Hematopoietic multipotent progenitor cell treated with erythropoietin and hydrocortisone succinate and interleukin-3 and kit ligand, for 4 days (in vitro differentiated cells): ENCODE measurements at places on chromosomes 4 and X.

DNA sequence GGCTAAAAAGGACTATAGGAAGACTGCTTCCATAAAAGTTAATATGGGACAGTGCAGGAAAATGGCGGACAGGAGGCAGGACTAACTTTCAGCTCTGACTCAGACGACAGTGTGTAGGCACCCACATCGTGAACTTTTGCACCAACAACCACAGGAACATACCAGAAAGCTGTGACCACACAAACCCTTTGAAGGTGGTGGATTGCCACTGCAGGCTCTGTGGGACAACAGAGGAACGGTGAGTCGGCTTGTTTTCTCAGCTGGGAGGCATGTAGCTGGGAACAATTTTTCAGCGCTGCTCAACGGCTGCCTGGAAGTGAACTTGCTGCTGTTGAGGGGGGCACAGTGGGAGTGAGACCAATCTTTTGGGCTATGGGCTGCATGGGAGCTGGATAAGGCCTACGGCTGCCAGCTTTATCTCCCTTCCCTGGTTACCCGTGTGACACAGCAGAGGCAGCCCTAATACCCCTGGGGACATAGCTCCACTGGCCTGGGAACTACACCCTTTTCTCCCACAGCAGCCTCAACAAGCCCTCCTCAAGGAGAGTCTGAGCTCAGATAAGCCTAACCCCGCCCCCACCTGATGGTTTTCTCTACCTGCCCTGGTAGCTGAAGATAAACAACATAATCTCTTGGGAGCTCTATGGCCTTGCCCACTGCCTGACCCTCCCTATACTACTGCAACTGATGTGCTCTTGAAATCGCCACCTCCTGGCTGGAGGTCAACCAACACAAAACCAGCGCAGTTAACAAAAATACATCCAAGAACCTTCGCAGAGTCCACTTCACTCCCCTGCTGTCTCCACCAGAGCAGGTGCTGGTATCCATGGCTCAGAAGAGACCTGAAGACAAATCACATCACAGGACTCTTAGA lies 1537.0 kb downstream of the C4orf33 start:
- no peak for DNase-seq

GRCh38 chrX:97452283-97452682 lies 568.6 kb downstream of the RPA4 start:
- no peak for DNase-seq

DNA sequence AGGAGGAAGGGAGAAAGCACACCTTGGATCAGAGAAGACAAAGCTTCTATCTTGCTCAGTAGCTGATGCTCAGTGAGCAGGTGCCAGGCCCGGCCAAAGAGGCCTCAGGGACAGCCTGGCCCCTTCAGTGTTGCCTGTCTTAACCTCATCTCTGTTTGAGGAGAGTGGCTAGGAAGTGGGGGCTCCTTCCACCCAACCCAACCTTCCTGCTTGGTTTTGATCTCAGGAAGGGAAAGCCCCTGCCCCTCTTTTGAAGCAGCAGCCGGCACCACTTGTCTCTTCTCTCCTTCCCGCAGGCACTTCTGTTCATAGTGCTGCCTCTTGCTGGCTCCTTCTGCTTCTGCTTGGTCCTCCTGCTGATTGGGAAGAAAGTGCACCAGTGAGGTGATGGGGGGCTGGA lies 2.4 kb upstream of the AFF2 start:
- DNase-seq = peak; percentile 36

DNA sequence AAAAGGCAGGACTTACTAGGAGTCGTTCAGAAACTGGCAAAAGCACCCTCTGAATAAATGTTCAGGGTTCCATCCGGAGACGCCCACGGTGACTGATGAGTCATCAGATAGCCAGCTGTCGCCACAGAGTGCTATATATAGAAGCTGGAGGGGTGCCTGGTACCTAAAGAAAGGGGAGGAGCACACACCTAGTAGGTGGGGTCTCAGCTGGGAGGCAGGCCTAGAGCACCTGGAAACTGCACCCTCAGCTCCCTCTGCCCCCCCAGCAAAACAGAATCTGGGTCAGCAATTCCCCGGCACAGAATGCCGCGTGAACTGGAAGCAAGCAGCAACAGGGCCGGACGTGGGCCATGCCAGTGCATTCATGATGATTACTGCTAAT lies 242.0 kb downstream of the BCOR start:
- DNase-seq = peak; percentile 76

GRCh38 chrX:10634392-10635161 lies 14.2 kb upstream of the MID1 start:
- DNase-seq = no peak

GRCh38 chr4:173547889-173548288 lies 17.9 kb upstream of the HAND2 start:
- DNase-seq = no peak
